Activated CD8-positive, alpha-beta memory T cell treated with anti-CD3 and anti-CD28 coated beads for 1 hour (primary cell): ENCODE measurements at places on chromosomes 3 and 15.

DNA sequence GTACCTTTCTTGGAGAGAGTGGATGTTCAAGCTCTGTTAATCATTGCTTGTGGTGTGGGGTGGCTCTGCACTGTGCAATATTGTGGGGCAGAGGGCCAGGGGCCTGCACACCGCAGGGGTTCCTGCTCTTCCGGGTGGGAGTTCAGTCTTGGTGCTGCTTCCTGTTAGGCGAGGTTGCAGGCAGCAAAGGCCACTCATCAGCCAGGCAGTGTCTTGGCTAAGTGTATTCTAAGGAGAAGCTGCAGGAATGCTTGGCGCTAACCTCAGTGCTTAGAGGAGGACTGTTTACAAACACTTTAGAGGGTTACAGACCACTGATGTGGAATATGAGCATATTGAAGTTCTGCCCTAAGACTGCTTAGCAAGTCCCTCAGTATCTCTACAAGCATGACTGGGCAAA lies 81.7 kb downstream of the CEP63 start:
- no peak for DNase-seq

DNA sequence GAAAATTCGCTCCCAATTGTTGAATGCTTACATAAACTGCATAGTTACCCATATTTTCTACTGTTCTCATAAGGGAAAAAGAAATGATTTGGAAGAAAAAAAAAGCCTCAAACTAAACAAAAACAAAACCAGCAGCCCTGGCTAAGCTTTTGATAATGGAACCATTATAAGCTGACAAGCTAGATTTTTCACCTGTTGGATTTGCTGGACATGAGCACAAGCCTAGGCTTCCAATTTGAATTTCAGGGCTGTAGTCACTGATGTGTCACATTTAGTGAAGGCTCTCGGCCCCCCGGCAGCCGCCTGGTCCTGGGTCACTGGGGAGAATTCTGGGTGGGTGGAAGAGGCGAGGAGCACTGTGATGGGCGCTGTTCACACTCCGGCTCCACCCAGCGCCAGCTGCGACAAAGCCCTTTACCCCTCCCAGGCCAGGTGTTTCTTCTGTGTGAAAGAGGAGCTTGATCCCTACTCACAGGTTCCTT lies 4.6 kb downstream of the FBXL22 start:
- DNase-seq: no peak

- DNase-seq: no peak
Observed at GRCh38 chr3:36992806-36993325, at the start of gene EPM2AIP1. Gene EPM2AIP1 (minus strand): TSS chr3:36993131. CDS start chr3:36993077, 54 bp downstream.

DNA sequence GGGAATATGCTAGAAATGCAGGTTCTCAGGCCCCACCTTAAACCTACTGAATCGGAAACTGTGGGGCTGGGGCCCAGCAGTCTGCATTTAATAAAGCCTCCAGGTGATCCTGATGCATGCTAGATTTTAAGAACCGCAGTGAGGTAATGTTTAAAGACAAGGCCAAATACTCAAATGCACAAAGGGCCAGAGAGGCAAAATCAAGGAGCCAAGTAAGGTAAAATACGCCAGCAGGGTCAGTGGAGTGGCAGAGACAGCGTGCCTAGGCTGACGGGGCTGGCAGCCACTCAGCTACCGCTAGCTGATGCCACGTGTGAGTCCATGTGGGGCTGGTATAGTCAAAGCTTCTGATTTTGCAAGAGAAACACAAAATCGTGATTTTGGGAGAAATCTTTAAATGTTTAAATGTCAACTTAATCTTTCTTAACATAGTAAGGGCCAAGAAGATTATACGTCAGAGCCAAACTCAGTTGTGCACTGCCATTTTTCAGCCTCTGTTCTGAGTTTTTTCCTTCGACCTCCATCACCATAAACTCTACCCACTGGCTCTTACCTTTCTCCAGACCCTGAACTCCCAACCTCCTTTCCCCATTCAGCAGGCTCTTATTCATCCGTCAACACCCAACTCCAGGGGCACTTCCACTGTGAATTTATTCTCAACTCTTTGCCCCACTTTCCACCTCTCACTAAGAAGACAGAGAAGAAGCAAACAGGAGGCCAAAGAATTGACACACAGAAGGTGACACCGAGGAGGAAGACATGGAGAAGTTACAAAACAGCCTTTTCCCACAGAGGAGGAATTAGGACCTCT lies 136.6 kb upstream of the RAD18 start:
- DNase-seq: no peak

GRCh38 chr15:92506506-92506905 lies 112.8 kb downstream of the ST8SIA2 start:
- DNase-seq: no peak

- no peak for DNase-seq
Observed at GRCh38 chr3:13638927-13639326, 90.0 kb downstream of the FBLN2 start.

DNA sequence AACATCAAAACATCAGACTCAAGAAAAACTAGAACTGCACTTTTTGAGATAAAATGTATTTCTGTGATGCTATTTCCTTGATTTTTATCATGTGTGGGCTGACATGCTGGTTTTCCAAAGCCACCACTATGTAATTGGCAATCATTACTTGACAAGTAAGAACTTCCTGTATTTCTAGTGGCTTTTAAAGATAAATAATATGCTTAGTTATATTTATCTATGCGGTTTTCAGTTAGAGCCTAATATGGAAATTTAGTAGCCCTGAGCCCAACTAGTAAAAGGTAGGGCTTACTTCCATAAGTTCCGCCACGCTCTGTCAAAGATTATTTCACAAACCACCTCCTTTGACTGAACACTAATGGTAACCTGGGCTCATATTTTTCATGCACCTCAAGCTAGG lies 91.6 kb downstream of the PPARG start:
- no peak for DNase-seq

DNA sequence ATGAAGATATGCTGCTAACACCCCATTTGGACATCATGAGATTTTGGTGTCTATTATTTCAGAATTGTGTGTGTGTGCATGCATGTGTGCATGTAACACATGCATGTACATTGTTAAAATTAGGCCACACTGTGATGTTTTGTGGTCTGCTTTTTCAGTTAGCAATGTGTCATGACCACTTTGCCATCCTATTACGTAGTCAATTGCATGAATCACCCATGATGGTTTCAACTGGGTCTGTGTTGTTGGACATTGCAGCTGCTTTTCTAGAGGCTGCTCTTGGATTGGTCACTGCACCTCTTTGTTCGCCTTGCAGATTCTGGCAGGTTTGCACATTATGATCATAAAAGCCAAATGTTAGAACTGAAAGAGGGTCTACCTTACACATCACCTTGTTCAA lies 101.0 kb upstream of the THBS1 start:
- no peak for DNase-seq

- DNase-seq: no peak
Observed at GRCh38 chr15:37245358-37245757, 145.0 kb upstream of the MEIS2 start.

- DNase-seq: no peak
Observed at GRCh38 chr3:72300621-72301020, 515.7 kb upstream of the PROK2 start.

GRCh38 chr3:184659797-184660301 lies 52.0 kb downstream of the MAGEF1 start:
- DNase-seq: no peak

DNA sequence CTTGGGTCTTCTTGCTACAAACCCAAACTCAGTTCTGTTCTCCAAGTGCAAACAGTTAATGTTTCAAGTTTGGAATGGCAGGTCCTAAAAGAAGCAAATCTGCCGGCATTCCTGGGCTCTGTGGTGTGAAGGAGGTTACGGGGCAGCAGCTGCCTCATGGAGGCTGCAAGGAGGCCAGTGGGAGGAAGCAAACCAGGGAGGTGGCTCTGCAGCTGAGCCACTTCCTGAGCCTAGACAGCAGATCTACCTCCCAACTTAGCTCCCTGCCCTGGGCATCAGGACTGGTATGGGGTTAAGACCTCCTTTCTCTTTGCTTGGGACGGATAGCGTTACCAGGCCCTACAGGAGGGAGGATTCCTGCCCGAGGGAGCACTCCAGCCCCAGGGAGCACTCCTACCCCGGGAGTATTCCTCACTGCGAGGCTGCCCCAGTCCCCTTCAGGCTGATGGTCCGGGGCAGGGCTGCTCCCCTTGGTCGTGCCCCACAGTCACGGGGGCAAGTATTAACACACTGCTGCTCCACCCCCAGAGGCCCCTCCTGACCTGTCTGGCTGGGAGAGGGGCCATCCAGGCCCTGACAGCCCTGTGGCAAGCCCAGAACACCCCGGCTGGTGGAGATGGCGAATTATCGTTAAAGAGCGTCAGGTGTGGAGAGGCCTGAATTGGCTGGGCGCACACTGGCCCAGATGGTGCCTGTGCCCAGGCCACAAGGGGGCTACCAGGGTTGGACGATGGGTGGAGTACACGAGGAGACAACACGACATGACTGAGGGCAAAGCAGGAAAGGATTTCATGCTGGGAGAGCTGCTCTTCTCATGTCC lies 129.9 kb downstream of the ATP10A start:
- no peak for DNase-seq

GRCh38 chr15:91839867-91840266 lies 13.6 kb upstream of the SLCO3A1 start:
- DNase-seq: no peak

GRCh38 chr3:145842294-145842902 lies 318.6 kb downstream of the PLOD2 start:
- DNase-seq: no peak

GRCh38 chr15:57697588-57697987 lies 8.9 kb upstream of the POLR2M start:
- DNase-seq: no peak
